ENCODE measurements at places on chromosomes 16 and 17. TPM values are rescaled to one million over a fixed set of nuclear protein-coding genes. Genes with fewer than 3 reads are reported as not detected.
A peak's percentile ranks its signal among the peaks of the same experiment; 100 is the strongest.

- peak; percentile 85 for DNase-seq
Measured at GRCh38 chr17:82636626-82637598, 11.3 kb downstream of the WDR45B start.

DNA sequence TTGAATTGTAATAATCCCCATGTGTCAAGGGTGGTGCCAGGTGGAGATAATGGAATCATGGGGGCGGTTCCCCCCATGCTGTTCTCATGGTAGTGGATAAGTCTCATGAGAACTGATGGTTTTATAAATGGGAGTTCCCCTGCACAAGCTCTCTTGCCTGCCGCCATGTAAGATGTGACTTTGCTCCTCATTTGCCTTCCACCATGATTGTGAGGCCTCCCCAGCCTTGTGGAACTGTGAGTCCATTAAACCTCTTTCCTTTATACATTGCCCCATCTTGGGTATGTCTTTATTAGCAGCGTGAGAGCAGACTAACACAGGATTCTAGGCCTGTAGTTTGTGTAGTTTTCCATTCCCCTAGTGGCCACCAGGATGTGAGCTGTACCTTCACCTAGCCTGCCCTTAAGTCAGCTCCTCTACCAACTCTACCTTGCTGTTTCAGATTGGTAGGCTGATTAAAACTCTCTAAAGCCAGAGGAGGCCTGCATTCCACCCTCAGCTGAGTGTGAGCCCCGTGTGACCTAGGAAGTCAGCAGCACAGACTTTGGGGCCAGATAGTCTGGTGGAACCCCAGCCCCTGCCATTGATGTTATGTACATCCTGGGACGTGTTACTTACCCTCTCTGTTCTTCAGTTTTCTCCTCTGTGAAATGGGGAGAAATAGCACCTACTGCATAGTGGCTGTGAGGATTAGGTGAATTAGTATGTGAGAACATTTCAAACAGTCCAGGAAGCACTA is 252.4 kb upstream of the CACNG5 start:
- no peak for DNase-seq

The CBLN1 gene
- 0.51 TPM for total RNA-seq

The GCGR gene
- not detected for total RNA-seq

The ABI3 gene
- total RNA-seq, result 1.1 TPM

DNA sequence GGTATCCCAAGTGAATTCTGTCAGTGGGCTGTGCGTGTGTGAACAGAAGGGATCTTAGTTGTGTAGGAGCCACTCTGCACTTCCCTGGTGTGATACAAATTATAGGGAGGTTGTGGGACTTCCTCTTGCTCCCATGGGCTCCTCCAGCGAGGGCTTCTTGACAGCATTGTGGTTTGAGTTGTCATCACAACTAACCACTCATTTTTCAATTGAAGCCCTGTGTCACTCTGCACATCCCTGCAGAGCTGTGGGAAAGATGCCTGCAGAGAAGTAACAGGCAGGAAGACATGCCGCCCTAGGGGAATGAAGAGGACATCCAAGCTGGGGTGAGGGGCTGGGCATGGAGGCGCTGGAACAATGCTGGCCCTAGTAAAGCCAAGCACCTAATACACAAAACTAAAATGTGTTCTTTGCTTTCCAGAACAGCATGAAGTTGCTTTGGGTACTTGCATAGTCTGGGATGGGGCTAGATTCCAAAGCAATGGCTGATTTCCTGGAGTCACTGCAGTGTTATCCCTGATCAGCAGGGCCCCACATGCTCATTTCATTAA is 692.5 kb downstream of the TOX3 start:
- no peak for DNase-seq

- DNase-seq, result peak; percentile 25
Measured at GRCh38 chr16:16861546-16861945, 482.6 kb downstream of the NPIPA7 start.

- no peak for DNase-seq
Measured at GRCh38 chr16:63720848-63721247, 1401.0 kb downstream of the CDH11 start.

The CA5A gene
- total RNA-seq, result not detected

DNA sequence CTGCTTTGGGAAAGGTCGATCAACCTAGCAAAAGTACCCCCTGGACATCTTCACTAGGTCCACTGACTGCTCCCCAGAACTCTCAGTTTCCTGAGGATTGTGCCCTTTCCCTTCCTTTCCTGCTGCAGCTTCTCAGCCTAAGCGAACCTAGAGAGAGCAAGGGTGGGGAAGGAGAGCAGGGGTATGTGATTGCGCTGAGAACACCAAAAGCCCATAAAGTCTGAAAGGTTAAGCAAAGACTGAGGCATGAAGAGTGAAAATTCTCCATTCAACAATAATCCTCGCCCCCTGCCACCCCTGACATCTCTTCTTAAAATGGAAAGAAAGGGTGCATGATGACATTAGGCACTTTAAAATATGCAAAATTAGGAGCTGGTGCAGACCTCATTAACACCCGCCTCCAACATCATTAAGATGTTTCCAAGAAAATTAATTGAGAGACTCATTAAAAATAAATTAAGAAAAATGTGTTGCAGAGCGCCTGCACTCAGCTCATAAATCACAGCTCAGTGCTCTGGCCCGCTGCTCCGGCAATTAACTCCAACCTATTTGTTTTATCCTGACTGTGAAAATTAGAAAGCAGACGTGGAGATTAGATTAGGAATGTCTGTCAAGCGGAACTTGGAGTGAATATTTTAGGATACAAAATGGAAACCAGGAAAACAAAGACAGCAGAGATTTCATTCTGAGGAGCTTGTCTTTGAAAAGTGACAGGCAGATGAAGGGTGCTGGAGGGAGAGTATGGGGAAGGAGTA is 49.1 kb upstream of the PMFBP1 start:
- no peak for DNase-seq

The KRTAP9-4 gene
- total RNA-seq, result not detected

DNA sequence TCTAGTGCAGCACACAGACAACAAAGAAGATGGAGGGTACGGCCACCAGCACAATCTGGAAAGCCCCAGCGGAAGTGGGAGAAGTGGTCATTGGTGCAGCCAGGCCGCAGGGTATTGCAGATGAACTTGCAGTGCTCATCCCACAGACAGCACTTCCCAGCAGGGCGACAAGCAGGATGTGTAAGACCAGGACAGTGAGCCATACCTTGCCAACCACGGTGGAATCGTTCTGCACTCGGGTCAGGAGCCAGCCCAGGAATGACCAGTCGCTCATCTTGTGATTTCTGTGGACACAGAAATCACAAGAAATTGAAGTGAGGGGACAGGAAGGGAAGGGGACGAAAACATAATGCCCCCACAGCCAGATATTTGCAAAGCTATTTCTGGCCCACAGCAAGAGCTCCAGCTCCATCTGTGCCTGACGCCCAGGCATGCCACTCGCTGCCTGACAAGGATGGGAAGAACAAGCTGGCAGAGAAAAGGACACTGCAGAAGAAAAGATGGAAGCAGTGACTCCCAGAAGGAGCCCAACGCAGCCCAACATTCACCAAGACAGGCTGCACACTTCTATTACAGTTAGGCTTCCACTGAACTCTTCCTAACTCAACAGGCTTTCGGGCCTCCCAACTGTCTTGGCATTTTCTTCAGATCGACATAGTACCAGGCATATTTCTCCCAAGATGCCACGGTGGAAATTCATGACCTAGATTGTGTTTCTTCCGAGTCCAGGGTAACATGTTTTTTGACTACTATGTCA is 17.5 kb upstream of the MYO18A start:
- DNase-seq, result no peak

GRCh38 chr17:61647047-61647446 is 56.0 kb upstream of the NACA2 start:
- DNase-seq, result no peak

GRCh38 chr17:50614471-50615051 is 20.1 kb upstream of the ABCC3 start:
- no peak for DNase-seq

DNA sequence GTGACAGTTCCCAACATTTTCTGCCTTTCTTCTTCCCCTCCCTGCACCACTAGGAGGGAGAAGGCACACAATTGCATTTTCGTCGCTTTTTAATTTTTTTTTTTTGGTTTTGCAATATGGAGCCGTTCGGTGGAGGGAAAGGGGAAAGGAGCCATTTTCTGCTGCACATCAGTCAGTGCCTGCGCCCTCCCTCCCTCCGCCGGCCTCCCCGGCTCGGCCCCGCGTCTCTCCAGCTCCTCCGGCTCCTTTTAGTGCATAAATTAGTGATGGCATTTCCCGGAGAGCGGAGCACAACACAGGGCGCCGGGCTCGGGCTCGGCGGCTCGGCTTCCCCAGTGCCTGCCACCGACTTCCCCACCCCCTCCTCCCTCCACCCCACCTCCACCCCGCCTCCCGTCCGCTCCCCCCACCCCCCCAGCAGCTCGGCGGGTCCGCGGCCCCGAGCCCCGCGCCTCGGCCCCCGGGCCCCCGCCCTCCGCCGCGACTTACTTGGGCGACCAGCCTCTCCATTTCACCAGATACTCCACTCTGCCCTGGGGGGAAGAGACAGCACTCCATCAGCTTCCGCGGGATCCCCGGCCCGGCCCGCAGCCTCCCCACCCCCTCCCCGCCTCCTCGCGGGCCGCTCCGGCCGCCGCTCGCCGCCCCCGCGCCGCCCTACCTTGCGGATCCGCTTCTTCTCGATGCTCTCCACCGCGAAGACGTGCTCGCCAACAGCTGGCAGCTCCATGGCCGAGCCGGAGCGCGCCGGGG is 542 bp downstream of the CBX4 start:
- DNase-seq, result peak; percentile 61

DNA sequence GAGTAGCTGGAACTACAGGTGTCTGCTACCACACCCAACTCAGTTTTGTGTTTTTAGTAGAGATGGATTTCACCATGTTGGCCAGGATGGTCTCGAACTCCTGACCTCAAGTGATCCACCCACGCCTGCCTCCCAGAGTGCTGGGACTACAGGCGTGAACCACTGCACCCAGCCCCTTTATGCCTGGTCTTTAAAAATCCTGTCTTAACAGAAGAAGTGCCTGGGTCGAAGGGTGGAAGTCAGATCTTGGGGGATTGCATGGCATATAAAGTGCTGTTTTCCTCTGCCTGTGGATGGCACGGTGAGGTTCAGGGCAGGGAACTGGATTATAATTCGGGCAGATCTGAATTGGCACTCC is 30.3 kb downstream of the ZC3H18 start:
- DNase-seq, result no peak

The MC1R gene
- total RNA-seq, result 1.1 TPM

The RASD1 gene
- 15.2 TPM for total RNA-seq

The CA10 gene
- total RNA-seq, result not detected

DNA sequence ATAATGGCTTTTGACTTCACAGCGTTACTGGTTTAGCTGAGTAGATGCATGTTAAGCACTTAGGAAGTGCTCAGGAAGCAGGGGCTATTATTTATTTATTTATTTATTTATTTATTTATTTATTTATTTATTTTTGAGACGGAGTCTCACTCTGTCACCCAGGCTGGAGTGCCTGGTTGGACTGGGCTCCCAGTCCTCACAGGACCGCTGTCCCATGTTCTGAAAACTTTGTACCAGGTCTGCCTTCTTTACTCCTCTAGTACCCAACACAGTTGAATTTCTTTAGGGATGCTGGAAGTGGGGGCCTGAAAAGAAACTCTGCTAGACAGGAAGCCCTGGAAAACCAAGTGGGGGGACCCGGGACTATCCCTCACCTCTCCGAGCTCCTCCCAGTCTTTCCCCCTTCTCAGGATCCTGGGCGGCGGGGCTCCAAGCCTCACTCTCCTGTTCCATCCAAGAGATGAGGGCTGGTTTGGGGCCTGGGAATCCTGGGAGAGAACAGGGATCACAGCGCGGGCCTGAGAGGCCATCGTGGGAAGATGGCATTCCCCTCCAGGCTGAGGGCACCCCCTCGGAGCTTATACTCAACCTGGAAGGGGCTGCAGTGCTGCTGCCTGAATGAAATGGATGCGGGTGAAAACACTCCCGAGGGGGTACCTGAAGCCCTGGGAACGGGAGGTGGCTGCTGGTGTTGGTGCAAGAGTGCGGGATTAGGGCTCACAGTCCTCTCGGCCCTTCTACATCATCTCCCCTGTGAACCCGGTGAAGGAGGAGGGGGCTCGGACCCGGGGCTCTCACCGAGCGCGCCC is 674 bp downstream of the ZNF688 start:
- DNase-seq, result no peak

GRCh38 chr16:57637965-57638364 is 9.5 kb downstream of the ADGRG1 start:
- no peak for DNase-seq

The EVPLL gene
- total RNA-seq, result not detected

Data from pancreas (tissue), 10 donors.